NCI-H1436 treated with DMSO at 0.1 percent for 48 hours (cell line): ENCODE measurements at places on chromosomes 5 and 9.

DNA sequence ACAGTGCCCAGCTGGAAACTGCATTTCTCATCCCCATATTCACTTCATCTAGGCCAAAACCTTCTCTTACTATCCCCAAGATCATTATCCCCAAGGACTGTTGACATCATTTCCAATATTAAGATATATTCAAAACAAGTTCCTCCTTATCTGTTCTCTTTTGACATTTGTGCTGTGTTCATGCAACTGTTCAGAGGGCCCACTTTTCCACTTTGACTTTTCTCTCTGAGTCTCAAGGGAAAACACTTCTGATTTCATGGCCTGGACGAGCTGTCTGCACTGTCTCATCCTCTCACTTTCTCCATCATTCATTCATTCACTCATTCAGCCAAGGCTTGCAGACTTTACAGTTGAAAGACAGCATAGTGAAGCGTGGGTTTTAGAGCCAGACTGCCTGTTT, 173.7 kb upstream of the DAPK1 start:
- no peak for DNase-seq

- no peak for DNase-seq
Observed at GRCh38 chr5:81759632-81760005, 8.7 kb upstream of the SSBP2 start.

DNA sequence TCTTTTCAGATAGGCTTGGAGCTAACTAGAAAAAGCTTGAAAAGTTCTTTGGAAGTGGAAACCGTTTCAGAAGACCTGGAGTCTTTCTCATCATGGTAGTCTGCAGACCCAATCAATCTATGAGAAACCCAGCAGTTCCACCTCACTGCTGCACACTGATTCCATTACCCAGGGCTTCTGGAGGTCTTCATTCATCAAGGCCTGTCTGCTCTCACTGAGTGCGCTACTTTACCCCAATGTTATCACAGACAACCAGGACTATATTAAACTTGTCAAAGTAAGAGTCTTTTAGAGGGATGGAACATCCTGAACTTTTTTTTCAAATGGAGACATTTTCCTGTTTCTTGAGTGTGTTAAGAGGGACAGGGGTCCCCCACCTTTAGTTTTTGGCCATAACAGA, 93.1 kb downstream of the BOD1 start:
- no peak for DNase-seq

- DNase-seq, result no peak
Observed at GRCh38 chr9:101421653-101422065, 13.9 kb downstream of the ALDOB start.

GRCh38 chr9:16145196-16145950, 592.5 kb downstream of the CCDC171 start:
- DNase-seq, result no peak

- no peak for DNase-seq
Observed at GRCh38 chr5:150323092-150323491, 20.4 kb upstream of the ARSI start.
